CD4-positive, alpha-beta T cell treated with Interferon gamma for 1 hour (primary cell): ENCODE measurements at places on chromosomes 12 and 14.
A peak's percentile ranks its signal among the peaks of the same experiment; 100 is the strongest.

DNA sequence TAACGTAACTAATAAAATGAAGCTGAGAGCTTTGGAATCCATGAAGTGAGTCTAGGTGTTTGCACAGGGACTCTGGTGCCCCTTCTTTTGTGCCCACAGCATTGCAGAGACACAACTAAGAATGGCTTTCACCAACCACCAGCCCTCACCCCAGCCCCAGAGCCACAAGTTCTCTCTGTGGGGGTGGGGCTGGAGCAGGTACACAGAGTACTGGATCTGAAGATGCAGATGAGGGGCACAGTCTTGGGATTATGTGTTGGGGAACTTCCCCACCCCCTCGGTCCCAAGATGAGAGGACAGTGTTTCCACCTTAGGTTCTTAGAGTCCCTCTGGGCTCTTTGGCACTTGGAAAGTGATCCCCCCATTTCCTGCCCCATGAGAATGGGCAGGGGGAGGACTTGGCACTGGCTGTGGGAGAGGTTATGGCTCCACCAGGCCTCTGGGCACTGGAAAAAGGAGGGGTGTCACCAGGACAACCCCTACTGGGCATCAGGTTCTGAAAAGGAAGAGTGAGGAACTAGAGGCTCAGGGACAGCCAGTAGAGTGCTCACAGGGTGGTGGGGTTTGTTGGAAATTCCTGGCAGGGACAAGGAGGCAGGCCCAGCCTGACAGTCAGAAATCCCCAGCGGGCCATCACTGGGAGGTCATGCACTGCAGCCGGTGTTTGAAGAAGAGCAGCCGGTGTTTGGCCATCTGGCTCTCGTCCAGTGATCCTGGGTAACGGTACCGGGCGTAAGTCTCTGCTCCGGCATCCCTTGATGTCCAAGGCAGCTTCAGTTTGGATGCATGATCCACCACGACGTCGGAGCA lies 6.7 kb downstream of the B4GALNT1 start:
- no peak for DNase-seq

GRCh38 chr12:1918884-1919236 lies 408 bp upstream of the CACNA2D4 start:
- DNase-seq, result no peak

DNA sequence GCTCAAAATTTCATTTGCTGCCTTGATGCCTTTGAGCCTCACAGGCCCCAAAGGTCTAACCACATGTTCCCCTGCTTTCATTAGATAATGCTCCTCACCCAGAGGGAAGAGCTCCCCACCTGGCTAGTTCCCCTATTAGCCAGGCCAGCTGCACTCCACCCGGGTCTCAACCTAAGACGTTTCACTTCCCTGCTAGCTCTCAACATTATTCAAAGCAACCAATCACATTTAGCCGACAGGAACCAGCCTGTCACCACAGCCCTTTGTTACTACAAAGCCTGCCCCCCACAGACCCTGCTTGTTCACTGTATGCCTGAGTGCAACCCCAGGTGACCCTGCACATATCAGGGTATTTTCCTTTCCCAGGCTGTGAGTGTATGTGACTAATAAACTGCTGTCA lies 78.6 kb downstream of the SLC15A5 start:
- DNase-seq, result no peak

DNA sequence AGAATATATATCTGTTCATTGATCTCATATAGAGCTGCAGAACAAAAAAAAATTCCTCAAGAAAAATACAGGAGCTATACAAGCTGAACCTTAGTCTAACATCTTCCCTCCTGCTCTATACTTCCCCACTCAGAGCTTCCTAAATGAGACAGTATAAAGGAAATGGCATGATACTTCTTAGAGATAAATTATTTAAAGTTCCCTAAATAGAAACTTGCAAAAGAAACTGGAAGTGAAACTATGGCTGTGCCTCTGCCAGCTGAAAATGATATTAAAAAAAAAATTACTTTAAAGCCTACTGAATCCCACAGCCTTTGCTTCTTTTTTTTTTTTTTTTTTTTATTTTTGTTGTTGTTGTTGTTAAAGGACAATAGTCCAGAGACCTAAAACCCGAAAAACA lies 11.6 kb upstream of the NEK9 start:
- DNase-seq, result no peak

DNA sequence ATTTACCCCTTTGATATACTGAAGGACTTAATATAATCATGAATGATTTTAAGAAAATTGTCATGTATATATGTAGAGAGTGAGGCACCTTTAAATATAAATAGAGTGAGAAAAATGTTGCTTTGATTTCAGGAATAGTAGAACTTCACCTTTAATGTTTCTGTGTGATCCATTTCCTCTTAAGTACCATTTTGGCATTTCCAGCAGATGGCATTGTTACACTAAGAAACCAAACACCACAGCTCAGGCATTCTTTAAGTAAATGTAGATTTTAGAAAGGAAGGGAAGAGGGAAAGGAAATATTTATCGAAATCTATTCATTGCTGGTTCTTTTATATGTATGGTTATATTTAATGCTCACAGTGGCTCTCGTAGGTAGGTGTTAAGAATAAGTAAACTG lies 556.7 kb upstream of the FBXO33 start:
- DNase-seq, result no peak

- no peak for DNase-seq
Observed at GRCh38 chr12:42477941-42478340, 111.6 kb downstream of the PRICKLE1 start.

GRCh38 chr12:57243521-57244311 lies 7.3 kb downstream of the STAC3 start:
- DNase-seq, result peak; percentile 71

DNA sequence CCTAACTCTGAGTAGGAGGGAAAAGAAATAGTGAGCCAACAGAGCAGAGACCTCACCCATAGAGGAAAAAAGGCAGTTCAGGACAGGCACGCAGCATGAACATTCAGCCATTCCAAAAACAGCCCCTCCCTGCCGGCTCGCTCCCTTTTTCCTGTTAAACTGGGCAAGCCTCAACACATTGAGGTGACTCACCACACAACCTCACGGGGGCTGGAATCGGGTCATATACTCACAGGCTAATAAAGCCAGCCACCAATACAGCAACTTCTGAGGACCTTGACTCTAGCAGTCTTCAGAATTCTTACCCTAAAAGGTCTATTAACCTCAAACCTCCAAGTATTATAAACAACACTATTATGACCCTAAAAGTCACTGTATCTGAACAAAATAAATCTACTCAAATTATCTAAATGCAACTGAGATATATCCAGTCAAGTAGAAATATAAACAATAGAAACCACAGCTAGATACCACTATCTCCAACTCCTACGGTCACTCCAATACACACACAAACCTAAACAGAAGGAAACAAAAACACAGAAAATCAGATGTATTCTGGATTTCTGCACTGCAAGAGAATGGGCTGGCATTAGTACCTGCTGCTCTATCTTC lies 6.3 kb downstream of the YBX3 start:
- no peak for DNase-seq

GRCh38 chr12:40055228-40055579 lies 50.7 kb downstream of the SLC2A13 start:
- DNase-seq, result no peak

- no peak for DNase-seq
Observed at GRCh38 chr12:3215410-3215975, 138.3 kb downstream of the TSPAN9 start.

DNA sequence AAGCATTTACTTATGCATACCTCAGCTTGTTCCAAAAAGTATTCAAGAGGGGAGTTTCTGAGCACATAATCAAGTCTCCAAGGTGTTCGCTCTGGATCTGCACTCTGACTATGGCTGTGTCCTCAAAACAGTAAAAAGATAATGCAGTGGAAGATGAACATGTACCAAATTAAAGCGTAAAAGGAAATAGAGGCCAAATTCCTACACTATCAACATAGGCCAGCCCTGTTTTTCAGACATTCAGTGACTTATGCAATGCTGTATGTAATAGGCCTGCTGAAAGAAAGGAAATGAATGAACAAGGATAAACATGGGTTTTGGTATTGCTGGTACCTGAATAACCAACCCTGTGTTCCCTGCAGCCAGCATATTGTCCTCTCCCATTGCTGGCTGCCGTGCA lies 115.7 kb downstream of the SAMD4A start:
- DNase-seq, result no peak

DNA sequence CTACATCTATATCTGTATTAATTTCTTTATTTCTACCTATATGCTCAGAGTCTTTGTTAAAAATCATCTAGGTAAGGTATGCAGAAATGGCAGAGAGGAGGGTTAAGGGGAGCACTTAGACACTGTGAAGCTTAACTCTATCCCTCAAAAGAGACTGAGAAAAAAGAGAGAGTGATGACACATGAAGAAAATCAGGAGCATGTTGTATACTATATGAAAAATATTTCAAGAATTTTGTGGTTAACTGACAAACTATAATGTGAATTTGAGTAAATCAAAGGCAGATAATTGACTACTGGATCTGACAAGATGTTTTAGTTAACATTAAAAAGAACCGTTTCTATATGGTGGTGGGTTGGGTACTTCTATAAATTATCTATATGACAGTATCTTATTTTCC lies 1814.2 kb upstream of the SEL1L start:
- no peak for DNase-seq

DNA sequence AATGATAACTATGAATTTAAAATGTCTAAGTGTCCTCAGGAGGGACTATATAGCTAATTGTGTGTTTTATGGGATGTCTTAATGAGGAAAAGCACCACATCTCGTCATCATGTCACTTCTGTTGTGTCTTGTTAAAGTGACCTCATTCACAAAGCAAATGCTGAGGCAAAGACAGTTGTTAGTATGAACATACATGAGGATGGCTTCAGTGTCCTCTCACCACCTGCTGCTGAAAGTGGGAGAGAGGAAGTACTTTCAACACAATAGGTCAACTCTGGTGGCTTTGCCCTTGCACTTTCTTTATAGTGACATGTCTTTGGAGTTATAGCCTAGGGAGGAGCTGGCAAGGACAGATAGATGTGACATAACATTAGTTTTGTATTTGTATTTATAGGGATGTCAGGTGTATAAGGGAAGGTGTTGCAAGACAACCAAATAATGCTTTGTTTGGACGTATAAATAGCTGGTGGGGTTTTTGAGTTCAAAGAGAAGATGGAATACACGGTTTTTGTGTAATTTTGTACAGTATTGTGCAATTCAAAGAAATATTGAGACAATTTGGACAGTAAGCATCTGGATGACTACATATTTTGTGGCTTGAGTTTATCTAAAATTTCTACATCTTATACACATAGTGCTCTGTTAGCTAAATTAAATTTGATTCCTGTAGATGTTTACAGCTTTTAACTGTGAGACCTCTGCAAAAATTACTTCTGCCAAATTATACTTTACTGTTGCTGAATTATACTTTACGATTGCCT lies 131.7 kb upstream of the ATP2B1 start:
- DNase-seq, result no peak

GRCh38 chr14:91244501-91244901 lies at the start of gene GPR68:
Gene GPR68 (minus strand): TSS chr14:91244704. CDS start chr14:91235050, 9,654 bp downstream.
- DNase-seq, result no peak

GRCh38 chr14:70020352-70021170 lies 141.3 kb downstream of the SMOC1 start:
- DNase-seq, result no peak

DNA sequence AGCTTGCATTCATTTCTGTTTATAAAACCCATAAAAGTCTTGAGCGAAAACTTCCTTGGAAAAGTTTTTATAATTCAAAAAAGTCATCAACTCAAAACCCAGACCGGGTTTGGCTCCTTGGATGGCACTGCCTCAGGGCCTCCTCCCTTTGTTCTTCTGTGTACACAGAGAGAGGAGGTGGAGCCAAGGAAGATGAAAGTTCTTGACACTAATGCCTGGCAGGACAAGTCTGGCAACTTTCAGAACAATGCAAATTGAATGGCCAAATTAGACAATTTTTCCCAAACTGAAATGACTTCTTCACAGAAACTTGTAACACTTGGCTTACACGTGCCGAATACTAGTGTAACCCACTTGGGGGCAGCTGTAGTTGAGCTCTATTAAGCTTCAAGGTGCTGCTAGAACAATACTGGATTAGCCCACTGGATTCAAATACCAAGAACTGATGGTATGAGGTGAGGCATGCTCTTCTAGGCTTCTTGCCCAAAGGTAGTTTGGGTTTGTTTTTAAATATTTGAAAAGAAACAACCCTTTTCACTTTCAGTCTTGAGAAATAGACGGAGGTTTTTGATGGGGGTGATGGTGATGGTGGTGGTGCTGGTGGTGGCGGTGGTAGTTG lies 86.6 kb upstream of the FRMD6 start:
- DNase-seq, result no peak

DNA sequence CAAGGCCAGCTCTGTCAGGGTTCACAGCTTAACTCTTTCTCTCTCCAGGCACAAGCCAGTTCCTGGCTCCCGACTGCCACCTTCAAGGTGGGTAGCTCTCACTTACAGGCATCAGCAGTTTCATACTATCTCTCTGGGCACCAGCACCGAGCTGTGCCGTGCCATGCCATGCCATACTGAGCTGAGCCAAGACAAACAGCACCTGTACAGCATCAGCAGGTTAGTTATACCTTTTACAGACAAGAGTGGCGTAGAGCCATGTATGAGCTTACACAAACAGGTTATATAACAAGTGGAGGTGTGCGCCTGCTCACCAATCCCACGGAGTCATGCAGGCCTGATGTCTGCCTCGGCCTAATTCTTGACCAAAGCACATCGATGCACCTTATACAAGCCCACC lies 1098.7 kb downstream of the AACS start:
- no peak for DNase-seq

DNA sequence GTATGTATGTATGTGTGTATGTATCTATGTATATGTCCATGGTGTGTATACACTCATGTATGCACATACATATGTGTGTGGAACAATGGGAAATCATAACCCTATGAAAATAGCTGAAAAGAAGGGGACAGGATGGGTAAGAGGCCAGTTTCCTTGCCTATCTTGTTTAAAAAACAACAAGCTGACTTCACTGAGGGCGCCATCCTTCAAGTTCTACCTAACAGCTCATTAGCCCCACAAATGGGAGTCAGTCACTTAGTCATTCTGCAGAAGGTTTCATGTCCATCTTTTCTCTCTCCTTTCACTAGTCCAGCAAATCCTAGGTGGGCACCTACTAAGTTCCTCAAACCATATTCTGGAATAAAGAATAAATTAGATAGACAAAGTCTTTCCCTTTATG lies 14.7 kb downstream of the STON2 start:
- no peak for DNase-seq

DNA sequence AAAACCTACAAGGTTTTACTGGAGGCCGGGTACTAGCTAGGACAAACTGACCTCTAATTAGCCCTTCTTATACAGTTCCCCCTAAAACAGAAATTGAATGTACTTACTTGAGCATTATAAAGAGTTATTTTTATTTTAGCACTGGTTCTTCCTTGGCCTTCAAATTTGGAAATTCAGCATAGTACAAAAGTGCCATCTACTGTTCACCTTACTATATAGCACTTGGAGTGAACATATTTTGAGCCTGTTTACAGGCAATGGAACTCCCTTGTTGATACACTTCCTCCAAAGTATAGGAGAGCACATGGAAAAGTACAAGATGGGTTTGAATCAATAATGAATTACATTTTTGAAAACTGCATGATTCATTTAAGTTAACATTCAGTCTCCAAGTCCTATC lies 3.9 kb upstream of the POC1B start:
- no peak for DNase-seq
